ENCODE measurements at places on chromosomes 7 and 10. TPM values are rescaled to one million over a fixed set of nuclear protein-coding genes. Genes with fewer than 3 reads are reported as not detected.
A peak's percentile ranks its signal among the peaks of the same experiment; 100 is the strongest.

DNA sequence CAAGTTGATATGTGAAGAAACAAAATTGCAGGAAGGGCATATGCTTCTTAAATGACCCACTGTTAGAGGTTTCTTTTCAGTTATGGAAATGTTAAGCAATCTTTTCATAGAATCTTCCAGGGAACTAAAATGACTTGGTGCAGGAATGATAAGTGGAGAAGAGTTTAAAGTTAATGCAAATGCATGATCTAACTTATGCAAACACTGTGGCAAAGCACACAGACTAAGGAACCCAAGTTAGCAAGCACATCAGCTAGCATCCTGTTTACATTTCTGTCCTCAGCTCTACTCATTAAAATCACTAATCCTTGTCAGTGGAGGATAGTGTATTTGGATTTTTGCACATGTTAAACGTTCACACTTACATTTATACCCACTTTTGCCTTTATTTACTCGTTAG is 9.3 kb downstream of the CLCN1 start:
- H3K27me3 ChIP-seq: no peaks in the 10 kb centered on the region
- H3K4me1 ChIP-seq: peaks cover 14% of the 10 kb centered on the region
- no peak for DNase-seq
- no peaks in the 10 kb centered on the region for H3K36me3 ChIP-seq
- no peak overlapping the region for H3K27ac ChIP-seq

DNA sequence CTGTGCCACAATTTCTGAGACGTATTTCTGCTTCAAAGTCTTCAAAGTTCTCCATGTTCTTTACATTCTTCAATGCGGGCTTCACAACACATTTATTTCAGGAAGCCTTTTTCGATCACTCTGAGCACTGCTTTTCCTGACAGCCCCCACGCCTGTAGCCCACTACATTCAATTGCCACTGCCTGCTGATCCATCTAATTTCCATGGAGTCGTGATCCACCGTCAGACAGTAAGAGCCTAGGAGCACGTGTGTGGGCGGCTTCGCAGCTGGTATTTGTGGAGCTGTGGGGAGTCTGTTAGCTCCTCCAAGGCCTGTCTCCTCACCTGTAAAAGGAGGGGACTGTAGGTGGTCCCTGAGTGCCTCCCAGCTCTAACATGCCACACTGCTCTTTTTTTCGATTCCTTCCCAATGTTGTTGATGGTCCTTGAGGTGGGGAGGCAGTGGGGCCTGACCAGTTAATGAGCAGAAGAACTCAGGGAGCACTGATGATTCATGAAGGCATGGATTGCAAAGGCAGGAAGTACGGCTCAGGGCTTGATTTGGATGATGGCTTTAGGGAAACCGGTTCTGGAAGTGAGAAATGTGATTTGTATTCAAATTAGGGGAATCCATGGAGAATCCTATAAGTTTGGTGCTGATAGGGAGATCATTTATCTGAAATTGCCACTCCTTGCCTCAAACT is 401.1 kb upstream of the PODXL start:
- H3K4me1 ChIP-seq: no peaks in the 10 kb centered on the region
- no peak overlapping the region for H3K4me3 ChIP-seq
- H3K36me3 ChIP-seq: no peaks in the 10 kb centered on the region
- H3K27me3 ChIP-seq: peaks cover 66% of the 10 kb centered on the region
- DNase-seq: no peak

DNA sequence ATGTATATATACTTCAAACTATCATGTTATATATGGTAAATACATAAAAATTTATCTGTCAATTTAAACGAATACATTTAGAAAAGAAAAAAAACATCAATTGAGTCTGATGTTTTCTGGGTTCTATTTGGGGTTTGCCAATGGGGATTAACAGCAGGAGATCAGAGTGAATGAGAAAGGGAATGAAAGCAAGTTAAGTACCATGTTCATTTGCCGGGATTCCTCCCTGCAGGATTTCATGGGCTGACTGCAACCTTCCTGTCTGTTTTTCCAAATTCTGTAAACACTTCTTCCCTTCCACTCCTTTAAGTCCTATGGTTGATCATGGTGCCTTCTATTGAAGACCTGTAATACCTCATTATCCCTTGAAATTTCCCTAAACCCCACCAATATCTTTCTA is 33.9 kb upstream of the SEMA3A start:
- H3K4me1 ChIP-seq: no peaks in the 10 kb centered on the region
- H3K4me3 ChIP-seq: no peak overlapping the region
- no peaks in the 10 kb centered on the region for H3K27me3 ChIP-seq
- no peaks in the 10 kb centered on the region for H3K36me3 ChIP-seq
- no peak overlapping the region for H3K27ac ChIP-seq

DNA sequence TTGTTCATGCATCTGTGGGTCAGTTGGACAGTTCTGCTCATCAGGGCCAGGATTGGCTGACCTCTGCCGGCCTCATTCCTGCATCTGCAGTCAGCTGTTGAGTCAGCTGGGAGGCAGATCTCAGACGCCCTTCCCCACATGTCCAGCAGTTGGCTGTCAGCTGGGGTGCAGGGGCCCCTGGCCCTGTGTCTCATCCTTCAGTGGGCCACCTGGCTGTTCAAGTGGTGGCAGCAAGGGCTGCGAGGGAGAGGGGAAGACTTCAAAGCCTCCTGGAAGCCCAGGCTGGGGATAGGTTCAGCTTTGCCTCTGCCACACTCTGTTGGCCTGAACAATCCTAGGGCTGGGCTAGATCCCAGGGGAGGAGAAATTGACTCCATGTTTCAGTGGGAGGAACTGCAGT is 33.2 kb downstream of the TACR2 start:
- H3K27me3 ChIP-seq: no peaks in the 10 kb centered on the region
- H3K27ac ChIP-seq: peak overlapping the region; percentile 43
- H3K4me3 ChIP-seq: no peak overlapping the region
- H3K36me3 ChIP-seq: peaks cover 9% of the 10 kb centered on the region

DNA sequence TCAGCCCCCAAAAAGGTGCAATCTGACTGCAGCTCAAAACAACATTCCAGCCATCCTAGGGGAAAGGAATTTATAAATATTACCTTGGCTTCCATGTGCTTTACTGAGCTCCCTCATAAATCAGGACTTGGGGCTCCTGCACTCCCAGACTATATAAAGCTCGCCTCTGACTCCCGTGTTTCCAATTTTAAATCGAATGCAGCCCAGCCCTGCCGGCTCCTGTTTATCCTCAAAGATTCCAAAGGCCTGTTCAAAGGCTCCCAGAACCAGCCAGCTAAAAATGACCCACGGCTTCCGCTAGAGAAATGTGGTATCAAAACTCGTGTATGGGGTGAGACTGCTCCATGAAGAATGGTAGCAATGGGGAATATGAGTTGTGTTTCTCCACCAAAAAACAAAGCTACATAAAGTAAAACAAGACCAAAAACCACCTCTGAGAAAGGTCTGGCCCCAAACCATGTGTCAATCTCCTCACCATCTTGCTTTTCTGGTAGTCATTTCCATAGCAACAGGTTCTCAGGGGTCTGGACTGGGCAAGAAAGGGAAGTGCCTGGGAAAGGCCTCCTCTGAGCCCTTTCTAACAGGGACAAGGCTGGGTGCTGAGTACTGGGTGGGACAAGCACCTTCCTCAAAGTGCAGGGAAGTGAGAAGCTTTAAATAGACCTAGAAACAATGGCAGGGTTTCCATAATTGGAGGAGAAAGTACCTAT is 5.1 kb downstream of the CALML3 start:
- H3K27ac ChIP-seq: no peak overlapping the region
- no peaks in the 10 kb centered on the region for H3K27me3 ChIP-seq
- DNase-seq: no peak
- no peaks in the 10 kb centered on the region for H3K4me1 ChIP-seq
- no peaks in the 10 kb centered on the region for H3K36me3 ChIP-seq

DNA sequence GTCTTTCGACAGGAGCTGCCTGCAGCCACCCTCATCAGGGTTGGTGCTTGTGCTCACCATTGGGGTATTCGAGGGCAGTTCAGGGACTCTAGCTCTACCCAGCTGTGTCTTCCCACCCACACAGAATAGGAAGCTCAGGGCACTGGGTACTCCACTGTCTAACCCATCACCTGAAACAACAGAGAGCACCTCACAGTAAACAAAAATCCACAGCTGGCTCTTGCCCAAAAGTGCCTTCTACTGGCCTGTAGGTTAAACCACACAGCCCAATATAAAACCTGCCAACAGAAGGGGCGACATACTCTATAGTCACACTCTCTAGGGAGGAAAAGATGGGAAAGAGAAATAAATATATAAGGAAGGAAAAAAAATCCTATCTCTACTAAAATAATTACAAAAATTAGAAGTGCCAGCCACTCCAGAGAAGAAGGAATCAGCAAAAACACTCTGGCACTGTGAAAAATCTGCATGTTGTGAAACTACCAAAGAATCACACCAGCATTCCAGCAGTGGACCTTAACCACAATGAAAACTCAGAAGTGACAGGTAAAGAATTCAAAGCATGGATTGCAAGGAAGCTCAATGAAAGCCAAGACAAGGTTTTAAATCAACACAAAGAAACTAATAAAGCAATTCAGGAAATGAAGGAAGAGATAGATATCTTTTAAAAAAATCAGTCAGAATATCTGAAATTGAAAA is 110.0 kb downstream of the HGF start:
- H3K4me3 ChIP-seq: no peak overlapping the region
- no peaks in the 10 kb centered on the region for H3K36me3 ChIP-seq
- no peaks in the 10 kb centered on the region for H3K4me1 ChIP-seq

DNA sequence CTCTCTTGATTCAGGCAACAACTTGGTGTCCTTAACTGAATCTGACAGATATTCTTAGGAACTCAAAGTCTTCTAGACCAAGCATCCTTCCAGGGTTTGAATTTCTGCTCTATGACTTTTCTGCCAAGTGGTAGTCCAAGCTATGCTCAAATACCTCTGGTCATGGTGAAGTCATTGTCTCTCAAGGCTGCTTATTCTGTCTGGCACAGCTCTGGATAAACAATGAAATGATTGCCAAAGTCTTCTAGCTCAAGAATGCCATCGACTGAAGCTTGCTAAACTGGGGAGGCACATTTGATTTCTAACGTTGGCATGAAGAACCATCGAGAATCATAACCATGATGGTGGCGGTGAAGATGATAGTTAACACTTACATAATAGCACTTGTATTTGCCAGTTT is 116.2 kb upstream of the MKX start:
- H3K27ac ChIP-seq: no peak overlapping the region
- H3K27me3 ChIP-seq: peaks cover 16% of the 10 kb centered on the region
- no peak overlapping the region for H3K4me3 ChIP-seq
- H3K36me3 ChIP-seq: no peaks in the 10 kb centered on the region

- peaks cover 5% of the 10 kb centered on the region for H3K27me3 ChIP-seq
- H3K36me3 ChIP-seq: no peaks in the 10 kb centered on the region
- DNase-seq: no peak
These were observed 41.8 kb downstream of the COL17A1 start for GRCh38 chr10:104043854-104044253.

- no peaks in the 10 kb centered on the region for H3K4me1 ChIP-seq
- H3K36me3 ChIP-seq: no peaks in the 10 kb centered on the region
- no peak for DNase-seq
- no peak overlapping the region for H3K4me3 ChIP-seq
These were observed 11.0 kb downstream of the PDGFA start for GRCh38 chr7:508461-509170.

DNA sequence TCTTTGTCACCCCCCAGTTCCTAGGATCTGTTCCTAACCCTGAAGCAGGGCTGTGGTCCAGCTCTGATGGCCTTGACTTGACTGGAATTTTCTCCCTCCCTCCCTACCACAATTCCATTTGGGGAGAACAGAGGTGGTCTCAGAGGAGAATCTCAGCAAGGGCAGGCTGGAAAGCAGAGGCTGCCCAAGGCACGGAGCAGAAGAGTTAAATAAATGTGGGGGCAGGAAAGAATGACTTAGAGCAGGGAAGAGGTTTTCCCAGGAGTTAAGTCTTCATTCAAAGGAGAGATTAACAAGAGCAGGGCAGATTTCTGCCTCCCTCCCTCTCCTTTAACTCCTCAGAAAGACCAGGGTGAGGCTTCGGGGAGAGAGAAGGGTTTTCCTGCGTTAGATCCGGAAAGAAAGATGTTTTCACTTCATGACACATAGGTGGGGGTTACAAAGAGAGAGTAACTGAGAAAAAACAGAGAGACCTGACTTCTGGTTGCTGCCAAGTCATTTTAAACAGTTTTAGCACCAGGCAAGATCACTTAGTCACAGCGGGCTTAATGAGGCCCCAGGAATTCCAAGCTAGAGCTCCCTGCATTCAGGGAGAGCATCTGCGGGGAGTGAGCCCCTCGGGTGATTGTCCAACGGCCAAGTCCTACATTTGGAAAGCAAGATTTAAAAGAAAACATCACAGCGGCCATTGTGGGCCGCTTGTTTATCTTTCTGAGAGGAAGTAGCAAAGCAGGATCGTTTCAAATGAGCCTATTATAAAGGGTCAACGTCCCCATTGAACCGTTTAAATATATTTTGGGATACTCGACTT is 78.7 kb downstream of the ARHGAP22 start:
- no peak overlapping the region for H3K27ac ChIP-seq
- peaks cover 4% of the 10 kb centered on the region for H3K4me1 ChIP-seq
- DNase-seq: no peak
- peaks cover 37% of the 10 kb centered on the region for H3K27me3 ChIP-seq

DNA sequence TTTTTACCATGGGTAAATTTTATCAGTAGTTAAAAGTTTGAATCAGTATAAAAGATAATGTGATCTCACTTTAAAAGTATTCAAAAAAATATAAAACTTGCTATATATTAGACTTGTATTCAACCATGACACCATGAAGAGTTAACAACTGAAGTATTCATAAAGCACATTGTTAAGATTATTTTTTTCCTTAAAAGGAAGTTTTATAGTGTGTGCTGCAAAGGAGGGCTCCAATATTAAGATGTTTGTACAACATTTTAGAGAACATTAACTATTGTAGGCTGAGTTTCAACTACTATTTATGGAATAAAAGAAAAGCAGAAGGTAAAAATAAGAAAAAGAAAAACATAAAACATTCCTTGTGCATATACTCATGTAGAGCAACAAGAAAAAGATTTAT is 24.5 kb upstream of the CUBN start:
- no peak overlapping the region for H3K4me3 ChIP-seq
- H3K36me3 ChIP-seq: peaks cover 9% of the 10 kb centered on the region
- no peak for DNase-seq
- H3K4me1 ChIP-seq: no peaks in the 10 kb centered on the region

GRCh38 chr10:126929391-126929790 is 24.2 kb downstream of the DOCK1 start:
- no peak overlapping the region for H3K27ac ChIP-seq
- no peaks in the 10 kb centered on the region for H3K27me3 ChIP-seq
- H3K4me3 ChIP-seq: no peak overlapping the region

DNA sequence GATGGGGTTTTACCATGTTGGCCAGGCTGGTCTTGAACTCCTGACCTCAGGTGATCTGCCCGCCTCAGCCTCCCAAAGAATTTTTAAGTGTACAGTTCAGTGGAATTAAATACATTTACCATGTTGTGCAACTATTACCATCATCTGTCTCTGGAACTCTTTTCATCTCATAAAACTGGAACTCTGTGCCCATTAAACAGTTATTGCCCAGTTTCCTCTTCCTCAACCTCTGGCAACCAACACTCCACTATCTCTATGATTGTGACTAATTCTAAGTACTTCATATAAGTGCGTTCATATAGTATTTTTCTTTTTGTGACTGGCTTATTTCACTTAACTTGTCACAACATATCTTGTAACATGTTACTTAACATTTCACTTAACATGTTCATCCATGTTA is 41.3 kb upstream of the ATXN7L1 start:
- no peaks in the 10 kb centered on the region for H3K27me3 ChIP-seq
- H3K27ac ChIP-seq: no peak overlapping the region
- DNase-seq: no peak
- H3K36me3 ChIP-seq: peaks cover 7% of the 10 kb centered on the region
- no peaks in the 10 kb centered on the region for H3K4me1 ChIP-seq

BAMBI gene
- 0.19 TPM for total RNA-seq

CUZD1 gene
- 3.9 TPM for total RNA-seq
